IMR-90 (cell line): ENCODE measurements at places on chromosomes 3 and 15.

GRCh38 chr3:113136071-113136470, 75.3 kb upstream of the BOC start:
- DNase-seq: peak; percentile 27

- no peak for DNase-seq
These were observed 172.9 kb upstream of the SLC2A2 start for GRCh38 chr3:171199473-171199829.

DNA sequence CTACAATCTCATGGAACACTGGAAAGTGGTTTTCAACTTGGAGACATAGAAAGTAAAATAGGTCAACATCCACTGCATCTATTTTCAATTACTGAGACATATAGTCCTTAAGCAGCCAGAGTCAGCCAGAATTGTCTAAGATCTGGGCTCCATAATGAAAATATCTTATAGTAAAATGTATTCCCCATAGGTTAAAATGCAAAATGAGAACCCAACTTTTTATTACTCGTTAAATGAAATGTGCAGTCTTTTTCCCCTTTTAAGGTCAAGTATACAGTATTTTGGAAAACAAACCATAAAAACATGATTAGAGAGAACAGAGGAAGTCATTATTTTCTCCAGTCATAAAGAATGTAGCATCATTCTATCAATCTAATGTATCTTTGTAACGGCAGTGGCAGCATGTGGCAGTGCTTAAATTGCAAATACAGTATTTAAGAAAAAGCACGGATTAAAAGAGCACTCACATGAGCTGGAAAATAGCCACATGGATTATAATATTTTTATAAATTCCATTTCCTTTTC, 64.4 kb upstream of the CPB1 start:
- no peak for DNase-seq

GRCh38 chr15:85687329-85687728, 107.4 kb downstream of the KLHL25 start:
- DNase-seq: no peak

DNA sequence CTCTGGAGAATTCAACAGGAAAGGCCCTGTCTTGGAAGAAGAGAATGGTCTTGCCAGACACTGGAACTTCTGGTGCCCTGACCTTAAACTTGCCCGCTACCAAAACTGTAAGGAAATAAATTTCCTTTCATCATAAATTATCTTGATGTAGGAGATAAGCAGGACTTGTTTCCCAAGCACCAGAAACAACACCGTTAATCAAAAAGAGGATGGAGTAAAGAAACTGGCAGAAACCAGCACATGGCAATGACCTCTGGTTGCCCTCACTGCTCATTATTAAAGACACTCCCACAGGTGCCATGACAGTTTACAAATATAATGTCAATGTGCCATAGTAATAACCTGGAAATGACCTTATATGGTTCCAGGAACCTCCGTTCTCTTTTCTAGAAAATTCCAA, 426.1 kb downstream of the EDEM1 start:
- no peak for DNase-seq

DNA sequence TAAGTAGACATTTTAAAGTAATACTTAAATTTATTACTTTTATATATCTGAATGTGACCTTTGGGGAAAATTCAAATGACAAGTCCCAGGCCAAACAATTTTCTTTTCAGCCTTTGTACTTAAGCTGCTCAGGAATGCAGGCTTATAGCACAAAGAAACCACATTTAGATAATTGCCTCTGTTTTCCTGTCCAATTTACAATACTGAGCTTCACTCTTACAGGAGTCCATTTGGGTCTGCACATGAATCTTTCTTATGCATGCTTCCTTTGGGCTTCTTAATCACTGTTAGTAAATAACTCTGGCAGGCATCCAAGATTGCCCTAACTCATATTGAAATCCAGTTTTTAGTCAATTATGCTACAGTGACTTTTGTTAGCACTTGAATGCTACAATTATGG, 459.4 kb upstream of the TGFBR2 start:
- DNase-seq: no peak

- DNase-seq: no peak
These were observed 1034.6 kb downstream of the DIPK2A start for GRCh38 chr3:145006271-145006670.

- DNase-seq: peak; percentile 27
These were observed 139.7 kb downstream of the STAG1 start for GRCh38 chr3:136612512-136612911.

DNA sequence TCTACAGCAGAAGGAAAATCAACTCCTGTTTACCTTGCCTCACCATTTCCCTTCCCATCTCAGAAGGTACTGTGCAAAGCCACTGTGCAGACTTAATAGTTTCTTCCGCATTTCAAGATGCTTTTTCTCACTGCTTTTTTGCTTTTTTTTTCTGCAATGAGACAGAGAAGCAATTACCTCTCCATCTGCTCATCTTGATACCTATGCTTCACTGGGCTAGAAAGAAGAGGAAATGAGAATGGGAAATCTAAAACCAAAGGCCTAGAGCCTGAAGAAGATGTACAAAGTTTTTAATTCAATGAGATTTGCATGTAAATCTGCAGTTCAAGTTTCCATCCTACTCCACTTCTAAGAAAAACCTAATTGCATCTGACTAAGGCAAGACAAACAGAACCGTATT, 238.1 kb upstream of the SETMAR start:
- DNase-seq: no peak

GRCh38 chr3:99865321-99865720, 47.7 kb downstream of the CMSS1 start:
- peak; percentile 61 for DNase-seq

GRCh38 chr15:58332676-58333400, 99.0 kb upstream of the LIPC start:
- DNase-seq: peak; percentile 93

DNA sequence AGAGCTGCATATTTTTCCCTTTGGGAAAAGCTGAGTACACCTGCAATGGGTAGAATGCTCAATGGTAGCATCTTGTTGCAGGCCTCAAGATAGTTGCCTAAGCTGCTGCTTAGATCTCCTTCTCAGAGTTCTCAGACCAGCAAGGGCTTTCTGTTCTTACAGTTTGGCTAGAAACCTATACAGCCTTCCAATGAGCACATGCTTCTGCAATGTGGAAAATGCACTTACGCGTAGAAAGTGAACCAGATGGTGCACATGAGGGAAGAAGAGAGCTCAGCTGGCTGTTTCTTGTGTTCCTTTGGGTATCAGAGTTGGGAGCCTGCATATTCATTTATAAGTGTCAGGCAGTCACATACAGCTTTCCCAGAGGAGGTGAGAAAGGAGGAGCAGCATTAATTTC, 136.4 kb downstream of the B3GALNT1 start:
- peak; percentile 0 for DNase-seq

GRCh38 chr15:71804226-71804625, 6.1 kb upstream of the NR2E3 start:
- no peak for DNase-seq

GRCh38 chr3:121768452-121768851, 18.9 kb upstream of the GOLGB1 start:
- no peak for DNase-seq

GRCh38 chr3:160403796-160404470, 4.5 kb downstream of the SMC4 start:
- peak; percentile 32 for DNase-seq

DNA sequence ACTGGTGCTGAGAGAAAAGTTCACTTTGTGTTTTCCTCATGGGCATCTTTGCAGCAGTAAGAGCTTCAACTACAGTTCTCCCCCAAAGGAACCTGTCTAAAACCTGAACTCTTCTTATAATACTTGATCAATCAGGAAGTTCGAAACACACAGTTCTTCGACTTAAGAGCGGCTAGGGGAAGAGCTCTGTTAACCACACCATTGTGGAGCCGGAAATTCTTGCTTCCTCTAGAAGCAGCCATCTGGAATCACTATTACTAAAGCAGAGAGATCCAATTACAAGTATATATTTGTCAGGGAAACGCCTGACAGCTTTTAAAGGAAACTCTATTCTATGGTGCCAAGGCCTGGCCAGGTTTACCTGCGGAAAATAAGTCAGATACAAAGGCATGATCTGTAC, 337.3 kb upstream of the CBLB start:
- DNase-seq: peak; percentile 36

DNA sequence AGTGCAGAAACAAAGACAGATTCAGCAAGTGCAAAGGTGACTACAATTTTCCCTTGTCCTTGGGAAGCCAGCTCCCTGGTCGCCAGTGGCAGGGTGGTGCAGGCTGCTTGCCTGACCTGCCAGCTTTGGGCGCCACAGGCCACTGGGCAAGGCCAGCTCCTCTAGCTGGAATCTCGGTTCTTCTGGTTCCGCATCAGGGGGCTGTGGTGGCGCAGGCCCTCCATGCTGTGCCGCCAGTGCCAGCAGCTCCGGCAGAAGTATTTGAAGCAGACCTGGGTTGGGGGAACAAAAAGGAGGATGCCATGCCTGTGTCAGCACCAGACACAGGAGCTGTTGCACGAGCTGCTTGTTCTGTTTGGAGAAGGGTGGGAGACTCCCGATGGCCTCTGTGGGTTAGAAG, 4.2 kb upstream of the RPS17 start:
- DNase-seq: no peak

- DNase-seq: no peak
These were observed 166.7 kb downstream of the SLCO3A1 start for GRCh38 chr15:92020207-92020606.

- no peak for DNase-seq
These were observed 36.7 kb downstream of the PTPN9 start for GRCh38 chr15:75542386-75542797.

DNA sequence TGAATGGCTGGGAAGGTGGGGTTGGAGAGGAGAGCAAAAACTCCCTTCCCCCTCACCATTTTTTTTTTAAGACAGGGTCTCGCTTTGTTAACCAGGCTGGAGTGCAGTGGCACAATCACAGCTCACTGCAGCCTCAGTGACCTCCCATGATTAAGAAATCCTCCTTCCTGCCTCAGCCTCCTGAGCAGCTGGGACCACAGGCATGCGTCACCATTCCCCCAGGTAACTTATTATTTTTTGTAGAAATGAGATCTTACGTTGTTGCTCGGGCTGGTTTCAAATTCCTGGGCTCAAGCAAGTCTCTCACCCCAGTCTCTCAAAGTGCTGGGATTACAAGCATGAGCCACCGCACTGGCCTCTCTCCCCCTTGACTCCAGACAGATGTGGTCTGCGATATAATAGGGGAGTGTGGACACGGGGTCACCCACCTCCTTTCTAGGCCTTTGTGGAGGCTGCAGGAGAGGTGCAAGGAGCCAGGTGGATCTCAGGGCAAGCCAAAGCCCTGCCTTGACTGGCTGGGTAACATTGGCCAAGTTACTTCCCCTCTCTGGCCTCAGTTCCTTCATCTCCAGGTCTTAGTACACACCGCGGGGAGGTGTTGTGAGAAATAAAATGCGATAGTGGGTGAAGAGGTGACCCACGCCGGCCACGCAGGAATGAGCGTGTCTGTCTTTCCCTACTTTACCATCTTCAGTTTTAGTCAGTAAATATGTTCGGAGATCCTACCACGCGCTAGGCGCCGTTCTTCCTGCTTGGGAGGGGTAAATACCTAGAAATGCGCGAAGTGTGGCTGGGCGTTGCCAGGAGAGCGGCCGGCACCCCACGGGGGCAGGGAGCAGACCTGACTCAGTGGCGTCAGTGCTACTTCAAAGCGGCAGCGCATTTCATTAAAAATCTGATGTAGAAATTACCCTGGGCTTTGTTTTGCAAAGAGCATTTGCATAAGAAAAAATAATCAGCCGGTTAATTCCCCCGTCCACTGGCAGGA, 20.2 kb upstream of the CORO2B start:
- DNase-seq: no peak

DNA sequence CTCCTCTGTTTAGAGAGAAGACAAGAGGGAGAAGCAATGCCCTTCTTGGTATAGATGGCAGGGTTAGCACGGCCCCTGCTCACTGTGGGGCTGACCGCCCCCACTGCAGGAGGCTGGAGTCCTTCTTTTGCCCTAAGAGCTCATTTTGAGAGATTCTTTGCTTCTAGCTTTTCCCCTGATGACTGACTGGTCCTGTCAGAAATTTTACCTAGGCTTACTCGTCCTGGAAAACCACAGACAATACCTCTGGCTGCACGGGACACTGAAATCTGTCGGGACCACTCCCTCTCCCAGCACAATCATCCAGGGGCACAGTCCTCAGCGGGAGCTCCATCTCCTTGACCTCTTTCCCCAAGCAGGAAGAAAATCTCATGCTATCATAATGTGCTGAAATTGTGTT, 143.0 kb upstream of the RGMA start:
- no peak for DNase-seq

DNA sequence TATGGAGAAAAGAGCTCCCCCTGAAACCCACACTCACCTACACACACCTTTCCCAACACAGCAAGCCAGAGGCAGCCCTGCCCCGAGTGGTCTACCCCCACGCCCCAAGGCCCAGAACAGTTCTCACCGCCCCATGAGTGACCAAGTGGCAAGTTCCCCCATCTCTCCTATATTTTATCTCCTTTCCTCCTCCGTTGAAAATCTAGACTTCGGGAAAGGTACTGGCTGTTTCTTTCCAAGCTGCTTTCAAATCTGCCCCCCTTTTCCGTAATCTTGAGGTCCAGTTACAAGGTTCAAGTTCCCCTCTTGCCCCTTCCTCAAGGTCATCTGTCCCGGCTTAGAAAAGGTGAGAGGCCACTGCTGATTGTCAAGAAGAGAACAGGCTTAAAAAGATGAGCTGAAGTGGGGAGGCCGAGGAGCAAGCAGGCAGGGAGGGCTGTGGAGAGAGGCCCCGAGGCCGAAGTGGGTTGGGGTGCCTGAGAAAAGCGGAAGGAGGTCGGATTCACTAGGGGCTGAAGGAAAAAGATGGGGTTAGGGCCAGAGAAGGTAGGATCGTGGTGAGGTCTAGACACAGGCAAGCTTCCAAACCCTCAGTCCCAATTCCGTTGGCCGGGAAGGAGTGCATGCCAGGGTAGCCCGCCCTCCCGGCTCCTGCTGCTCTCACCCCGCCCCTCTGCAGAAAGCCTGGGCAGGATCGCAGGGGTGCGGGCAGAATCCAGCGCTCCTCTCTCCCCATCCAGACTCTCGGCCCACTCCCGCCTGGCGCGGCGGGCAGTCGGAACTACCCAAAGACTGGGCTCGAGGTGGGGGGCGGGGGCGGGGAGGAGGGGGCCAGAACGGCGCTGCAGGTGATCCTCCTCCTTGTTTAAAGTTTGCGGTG, 1.7 kb downstream of the SEMA5B start:
- no peak for DNase-seq

DNA sequence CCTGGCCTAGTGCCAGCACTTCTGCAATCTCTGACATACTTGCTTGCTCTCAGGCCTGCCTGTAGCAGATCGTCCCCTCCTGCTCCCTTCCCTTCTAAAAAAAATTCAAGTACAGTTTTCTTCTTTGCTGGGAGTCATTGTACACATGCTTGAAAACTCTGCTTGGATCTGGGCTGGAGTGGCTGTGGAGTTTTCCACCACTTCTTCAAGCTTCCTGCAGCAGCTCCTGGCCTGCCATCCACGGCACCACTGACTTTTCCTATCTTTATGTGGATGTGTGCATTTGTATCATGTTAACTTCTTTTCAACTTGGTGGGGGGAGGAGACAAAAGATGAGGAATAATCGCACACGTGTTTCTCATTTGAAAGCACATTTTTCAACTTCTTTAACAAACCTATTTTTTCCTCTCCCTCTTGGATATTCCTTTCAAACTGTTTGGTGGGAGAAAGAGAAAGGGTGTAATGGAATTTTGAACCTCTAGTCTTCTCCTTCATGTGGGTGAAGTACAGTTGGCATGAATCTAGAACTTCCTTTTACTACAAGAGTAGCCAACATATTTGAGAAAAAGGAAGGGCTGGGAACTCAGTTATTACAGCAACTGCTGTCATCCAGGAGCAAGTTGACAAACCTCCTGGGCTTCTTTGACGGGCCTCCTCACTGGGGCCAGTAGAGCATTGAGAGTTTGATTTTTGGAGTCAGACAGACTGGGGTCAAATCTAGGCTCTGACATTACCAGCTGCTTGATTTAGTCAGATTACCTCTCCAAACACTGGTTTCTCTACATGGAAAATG, 61.2 kb upstream of the LRTM1 start:
- peak; percentile 90 for DNase-seq
